RPMI8226 (cell line): ENCODE measurements at places on chromosomes 4 and X.

DNA sequence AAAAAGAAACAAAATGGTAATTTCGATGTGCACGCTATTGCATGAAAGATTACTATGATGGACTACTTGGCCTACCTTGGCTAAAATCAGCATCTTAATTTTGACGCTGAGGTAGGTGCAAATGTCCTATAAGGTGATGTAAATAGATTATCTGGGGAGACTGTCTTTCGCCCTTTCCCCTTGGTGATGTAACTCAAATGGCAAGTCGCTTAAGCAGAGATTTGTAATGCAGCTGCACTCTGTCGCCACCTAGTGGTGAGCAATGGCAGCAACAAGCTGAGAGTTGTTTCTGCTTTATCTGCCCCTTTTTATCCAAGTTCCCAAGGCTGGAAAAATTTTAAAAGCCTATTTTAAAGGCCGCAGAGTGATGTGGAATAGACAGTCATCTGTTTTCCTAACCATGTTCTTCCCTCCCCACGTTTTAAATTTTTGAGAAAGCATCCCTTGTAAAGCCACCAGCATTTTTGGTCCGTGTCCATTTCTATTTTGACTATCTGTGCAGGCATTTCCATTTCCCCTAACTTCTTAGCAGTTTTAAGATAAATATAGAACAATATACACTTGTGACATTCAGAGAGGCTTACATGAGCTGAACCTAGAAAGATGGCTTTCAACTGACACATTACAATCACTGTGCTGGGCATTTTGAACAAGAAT is 62.4 kb upstream of the PDLIM3 start:
- peak; percentile 58 for DNase-seq

- no peak for DNase-seq
Measured at GRCh38 chr4:123217664-123218063, 178.9 kb upstream of the SPRY1 start.

GRCh38 chr4:99642725-99643489 is 14.7 kb downstream of the C4orf54 start:
- no peak for DNase-seq

- DNase-seq = no peak
Measured at GRCh38 chrX:123830309-123830708, 29.5 kb upstream of the XIAP start.

- DNase-seq = no peak
Measured at GRCh38 chr4:87019246-87019791, 84.5 kb downstream of the AFF1 start.

- no peak for DNase-seq
Measured at GRCh38 chr4:22680065-22680642, 12.6 kb upstream of the GBA3 start.

DNA sequence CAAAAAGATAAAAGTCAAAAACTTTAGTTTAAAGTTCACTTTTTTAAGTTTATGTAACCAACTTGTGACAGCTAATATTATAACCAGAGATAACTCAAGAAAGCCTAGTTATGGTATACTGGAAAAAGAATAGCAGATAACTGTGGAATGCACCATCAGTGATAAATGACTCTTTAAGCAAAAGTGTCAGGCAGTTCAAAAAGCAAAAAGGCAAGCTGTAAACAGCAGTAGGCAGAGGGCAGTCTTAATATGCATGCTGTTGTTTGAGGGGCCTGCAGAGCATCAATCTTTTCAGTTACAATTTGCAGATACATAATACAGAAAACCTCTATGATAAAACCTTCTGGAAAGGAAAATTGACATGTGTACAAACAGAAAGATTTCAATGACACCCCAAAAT is 81.8 kb upstream of the JADE1 start:
- no peak for DNase-seq

DNA sequence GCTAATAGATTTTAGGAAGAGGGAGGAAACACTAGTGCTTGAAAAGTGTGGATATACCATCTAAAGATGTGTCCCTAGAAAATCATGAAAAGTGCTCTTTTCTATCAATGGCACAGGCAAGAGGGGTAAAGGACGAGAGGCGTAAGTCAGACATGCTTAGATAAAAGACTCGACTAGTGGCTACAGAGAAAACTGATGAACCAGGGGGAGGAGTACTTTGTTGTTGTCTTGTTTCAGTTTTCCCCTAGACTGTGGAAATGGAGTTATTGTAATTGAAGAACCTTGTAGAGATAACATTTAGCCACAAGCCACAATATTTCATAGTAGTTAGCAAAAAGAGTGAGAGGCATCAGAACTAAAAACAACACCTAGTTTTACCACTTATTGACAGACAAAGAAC is 21.4 kb downstream of the GALNTL6 start:
- DNase-seq = no peak

DNA sequence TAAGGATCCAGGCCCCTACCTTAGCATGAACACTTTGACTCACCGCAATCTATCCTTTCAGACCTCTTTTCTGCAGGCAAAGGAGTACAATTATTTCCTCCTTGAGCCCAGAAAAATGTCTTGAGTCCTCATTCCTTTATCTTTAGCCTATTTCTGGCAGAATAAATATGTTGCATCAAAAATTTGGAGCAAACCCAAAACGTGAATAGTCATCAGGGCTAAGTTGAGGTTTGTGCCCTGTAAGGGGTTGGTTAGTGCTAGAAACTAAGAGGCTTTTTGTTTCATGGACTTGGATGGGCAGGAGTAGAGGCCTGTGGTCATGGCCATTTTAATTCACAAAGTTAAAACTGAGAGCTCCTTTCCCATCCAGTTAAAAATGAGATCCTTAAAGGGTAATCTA is 460.3 kb downstream of the GBA3 start:
- DNase-seq = no peak

DNA sequence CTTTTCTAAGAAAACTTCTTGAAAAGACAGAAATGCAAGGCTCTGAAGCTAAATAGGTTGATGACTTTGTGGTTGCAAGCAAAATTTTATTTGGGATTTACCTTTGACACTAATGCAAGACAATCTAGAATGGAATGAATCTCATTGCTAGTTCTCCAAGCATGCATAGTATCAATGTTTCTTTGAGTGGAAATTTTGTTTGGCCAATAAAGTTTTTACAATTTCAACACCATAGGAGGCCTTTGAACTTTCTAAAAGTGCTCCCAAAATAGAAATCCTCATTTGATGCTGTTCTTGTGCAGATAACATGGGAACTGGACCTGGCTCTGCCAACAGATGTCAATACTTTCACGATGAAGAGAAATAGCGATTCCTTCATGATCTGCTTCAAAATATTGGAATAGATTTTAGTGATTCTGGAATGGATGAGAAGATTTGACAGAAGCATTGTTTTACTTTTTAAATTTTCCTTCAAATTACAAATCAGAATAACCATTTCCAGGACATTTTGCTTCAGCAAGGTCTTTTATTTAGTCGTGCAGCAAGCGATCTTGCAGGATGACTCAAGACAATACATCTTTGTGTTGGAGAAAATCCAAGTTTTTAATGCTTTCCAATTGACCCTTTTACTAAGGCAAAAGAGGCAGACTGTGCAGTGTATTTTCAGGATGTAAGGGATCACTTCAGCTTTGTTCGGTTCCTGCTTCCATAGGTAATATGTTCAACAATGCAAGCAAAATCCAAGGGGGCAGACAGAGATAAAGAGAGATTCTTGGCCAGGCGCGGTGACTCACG is 51.7 kb upstream of the OTUD4 start:
- DNase-seq = no peak

- no peak for DNase-seq
Measured at GRCh38 chrX:55638933-55639332, 15.7 kb downstream of the FOXR2 start.

DNA sequence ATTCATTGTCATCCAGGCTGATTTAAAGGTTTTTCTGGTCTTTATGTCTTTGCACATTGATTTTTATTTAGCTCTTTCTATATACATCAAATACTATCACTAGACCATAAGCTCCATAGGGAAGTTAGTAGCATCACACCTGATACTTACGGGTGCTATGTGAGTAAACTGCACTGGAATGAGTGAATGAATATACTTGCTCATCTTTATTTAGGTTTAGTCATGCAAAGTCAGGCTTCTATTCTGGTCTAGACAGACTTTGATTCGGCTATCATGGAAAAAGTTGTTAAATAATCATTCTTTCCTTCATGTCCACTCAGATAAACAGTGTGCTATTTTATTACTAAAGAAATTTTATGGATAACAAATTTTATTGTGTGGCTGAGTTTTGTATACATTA is 457.8 kb upstream of the PCDH7 start:
- DNase-seq = no peak

DNA sequence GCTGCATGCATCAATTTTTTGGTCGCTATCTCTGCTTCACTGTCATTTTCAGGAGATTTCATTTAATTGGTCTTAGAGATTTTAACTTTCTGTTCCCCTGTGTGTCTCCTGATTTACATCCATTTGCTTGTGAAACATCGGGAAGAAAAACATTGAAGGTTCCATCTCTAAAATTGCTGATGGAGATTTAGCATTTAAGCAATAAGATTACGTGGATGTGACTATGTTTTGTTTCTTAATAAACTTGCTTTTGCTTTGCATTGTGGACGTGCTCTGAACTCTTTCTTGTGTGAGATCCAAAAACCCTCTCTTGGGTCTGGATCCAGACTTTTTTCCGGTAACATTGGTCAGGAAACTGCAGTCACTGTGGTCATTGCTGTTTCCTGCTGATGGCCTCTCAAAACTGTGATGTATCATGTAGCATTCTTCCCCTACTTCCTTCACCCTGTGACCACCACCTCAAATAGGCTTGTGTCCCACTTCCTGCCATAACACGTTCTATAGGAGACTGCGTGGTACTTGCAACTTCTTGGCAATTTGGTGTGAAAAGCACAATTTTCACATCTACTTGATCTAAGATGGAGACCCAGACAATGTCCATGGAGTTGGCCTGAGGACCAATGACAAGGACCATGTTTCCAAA is 4.9 kb downstream of the CXCL2 start:
- DNase-seq = no peak

DNA sequence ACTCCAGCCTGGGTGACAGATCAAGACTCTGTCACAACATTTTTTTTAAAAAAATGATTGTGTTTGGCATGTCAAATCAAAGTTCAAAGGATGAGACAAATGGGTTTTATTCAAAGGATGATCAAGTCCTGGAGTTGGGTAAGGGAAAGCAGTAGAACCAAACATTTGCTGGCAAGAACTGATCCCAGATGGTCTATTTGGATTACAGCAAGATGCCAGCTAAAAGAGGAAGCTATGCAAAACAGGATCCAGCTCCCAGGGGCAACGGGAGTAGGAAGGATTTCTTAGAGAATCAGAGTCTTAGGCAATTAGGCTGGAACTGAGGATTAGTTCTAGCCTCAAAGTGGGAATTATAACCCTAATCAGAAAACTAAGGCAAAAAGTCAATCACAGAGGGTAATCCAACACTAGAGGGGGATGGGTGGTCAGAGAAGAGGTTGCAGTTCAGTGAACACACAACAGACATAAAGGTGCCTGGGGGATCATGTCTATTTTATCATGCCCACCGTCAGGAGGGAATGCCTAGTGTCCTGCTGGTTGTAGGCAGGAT is 133.0 kb upstream of the PLS3 start:
- no peak for DNase-seq

DNA sequence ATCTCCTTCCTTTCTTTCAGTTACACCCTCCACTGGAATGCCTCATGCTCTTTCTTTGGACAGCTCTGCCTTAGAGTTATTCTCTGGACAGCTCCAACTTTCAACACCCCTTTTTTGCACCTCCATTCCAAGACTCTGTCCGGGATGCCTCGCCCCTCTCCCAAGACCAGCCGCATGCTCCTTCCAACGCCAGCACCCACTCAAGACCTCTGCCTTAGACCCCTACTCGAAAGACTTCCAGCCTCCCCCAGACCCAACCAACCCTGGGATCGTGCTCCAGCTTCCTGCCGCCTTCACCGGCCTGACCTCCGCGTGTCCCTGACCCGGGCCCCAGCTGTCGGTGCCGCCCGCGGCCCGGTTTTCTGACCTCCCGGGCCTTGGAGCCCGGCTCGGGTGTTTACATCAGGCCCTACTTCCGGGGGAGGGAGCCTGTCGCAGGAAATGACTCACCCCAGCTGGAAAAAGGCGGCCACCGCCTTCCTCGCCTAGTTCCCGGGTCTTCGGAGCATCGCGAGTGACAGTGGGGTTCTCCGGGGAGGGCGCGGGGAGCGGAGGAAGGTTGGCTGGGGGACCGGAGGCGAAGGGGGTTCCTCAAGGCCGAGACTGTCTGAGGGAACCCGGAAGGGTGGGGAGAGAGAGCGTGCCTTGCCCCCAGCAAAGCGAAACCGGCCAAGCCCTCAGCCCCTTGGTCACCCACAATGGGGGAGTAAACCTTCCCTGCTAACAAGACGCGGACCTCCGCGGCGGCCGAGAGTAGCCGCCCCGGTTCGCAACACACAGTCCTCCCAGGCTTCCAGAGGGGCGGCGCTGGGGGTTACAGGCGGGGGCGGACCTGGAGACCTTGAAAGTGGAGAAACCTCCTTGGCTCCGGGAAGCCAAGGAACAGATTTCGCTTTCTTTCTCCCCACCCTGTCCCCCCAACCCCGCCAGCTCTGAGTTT is at the start of gene WDR45:
TSS of gene WDR45 (minus strand) at position 399 of the 940 bp plus-strand sequence. CDS start 1,792 bp downstream, outside the sequence.
- DNase-seq = peak; percentile 64

- DNase-seq = no peak
Measured at GRCh38 chr4:183873409-183874185, 31.5 kb upstream of the STOX2 start.

DNA sequence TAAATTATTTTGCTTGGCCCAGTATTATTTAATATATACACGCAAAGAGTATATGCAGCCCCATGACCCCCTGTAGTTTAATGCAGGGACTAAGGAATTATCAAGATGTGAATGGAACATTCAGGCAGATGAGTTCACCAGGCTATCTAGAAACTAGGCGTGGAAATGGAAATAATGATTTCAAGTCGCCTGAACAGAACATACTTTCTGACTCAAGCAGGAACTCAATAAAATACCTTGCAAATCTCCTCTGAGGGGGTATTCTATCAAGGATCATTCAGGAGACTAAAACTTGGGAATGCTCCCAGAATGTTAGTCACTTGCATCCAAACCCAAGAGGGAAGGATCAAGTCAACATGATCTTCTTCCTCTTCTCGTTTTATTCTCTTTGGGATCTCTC is 59.6 kb upstream of the RASSF6 start:
- no peak for DNase-seq

DNA sequence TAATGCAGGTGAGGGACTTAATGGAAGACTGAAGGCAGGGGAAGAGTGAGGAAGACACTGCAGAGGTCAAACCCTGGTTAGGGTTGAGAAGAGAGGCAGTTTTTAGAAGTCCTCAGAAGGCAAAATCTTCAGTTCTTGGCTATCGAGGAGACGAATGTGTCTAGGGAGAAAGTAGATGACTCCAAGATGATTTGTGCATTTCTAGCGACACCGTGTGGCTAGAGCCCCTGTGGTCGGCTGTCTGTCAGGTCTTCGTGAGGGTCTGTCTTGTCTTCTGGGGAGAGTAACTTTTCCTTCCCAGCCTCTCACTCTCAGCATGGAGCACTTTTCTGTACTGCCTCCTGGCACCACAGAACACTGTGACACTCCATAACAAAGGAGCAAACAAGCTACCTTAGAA is 458.1 kb downstream of the STIM2 start:
- peak; percentile 18 for DNase-seq

DNA sequence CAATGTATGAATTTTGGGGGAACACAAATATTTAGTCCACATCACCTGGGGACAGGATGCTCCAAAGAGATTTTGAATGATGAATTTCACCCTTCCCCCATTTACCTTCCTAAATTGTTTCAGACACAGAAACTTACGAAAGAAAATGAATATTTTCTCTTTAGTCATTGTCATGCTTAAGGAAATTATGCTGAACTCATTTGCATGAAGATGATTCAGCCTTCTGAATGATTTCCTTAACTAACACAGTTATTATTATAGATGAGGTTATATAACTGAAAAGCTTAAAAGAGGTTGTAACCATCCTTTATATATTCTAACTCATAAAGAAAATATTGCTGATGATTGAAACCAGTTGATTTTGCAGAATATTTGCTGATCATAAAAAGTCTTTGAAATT is 61.1 kb downstream of the KCNIP4 start:
- DNase-seq = no peak

- DNase-seq = peak; percentile 11
Measured at GRCh38 chrX:72094894-72095293, 36.8 kb downstream of the RTL5 start.
